ENCODE measurements at places on chromosomes 13 and 19.
A peak's percentile ranks its signal among the peaks of the same experiment; 100 is the strongest.

GRCh38 chr13:43797159-43797558 lies 10.4 kb upstream of the ENOX1 start:
- DNase-seq = no peak

DNA sequence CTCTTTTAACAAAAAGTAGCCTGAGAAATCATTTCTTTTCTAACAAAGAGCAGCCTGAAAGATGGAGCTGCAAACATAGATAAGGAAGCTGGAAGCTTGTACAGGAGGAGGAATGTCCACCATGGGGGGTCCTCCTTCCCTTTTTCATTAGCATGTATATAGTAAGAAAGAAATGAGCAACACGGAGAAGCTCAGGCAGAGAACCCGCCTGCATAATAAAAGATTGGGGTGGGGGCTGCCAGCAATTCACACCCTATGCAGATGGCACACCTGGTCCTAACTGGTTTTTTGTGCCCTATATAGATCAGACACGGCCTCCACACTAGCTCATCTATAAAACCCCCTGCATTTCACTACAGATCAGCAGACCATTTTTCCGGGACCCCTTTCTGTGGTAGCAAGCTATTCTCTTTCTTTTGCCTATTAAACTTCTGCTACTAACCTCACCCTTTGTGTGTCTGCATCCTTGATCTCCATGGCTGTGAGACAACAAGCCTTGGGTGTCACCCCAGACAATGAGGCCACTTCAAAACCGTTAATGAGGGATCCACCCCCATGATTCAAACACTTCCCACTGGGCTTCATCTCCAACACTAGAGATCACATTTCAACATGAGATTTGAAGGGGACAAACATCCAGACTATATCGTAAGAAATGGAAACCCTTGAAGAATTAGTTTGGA lies 167.5 kb upstream of the FREM2 start:
- DNase-seq = peak; percentile 4

- no peak for DNase-seq
Measured at GRCh38 chr19:19379527-19379926, 25.9 kb upstream of the GATAD2A start.

DNA sequence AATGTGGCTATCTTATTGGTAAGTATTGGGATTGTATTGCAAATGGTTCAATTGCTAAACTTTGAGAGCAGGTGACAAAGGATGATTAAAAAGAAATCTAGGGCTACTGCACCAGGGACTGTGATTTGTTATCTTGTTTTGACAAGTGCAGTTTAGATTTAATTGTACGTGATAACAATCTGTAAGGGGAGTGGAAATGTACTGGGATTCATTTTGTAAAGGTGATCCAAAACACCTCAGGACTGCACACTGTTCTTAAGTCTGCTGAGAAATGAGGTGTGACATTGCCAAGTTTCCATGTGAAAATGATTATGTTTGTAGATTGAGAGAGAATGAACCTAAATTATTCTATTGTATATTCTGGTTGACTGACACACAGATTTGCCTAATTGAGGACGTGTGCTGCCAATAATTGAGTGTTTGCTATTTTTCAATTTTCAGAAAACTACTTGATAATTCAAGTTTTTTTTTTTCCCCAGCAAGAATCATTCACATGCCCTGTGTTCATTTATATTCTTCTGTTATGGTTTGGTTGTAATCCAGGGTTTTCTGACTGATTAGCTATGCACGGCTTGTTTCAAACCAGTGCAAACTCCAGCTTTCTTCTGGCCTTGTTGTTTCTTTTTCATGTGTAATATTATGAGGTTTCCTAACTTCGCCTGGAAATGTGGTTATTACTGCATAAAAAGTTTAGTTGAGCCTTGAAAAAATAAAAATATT lies 308.0 kb downstream of the OLFM4 start:
- no peak for DNase-seq

DNA sequence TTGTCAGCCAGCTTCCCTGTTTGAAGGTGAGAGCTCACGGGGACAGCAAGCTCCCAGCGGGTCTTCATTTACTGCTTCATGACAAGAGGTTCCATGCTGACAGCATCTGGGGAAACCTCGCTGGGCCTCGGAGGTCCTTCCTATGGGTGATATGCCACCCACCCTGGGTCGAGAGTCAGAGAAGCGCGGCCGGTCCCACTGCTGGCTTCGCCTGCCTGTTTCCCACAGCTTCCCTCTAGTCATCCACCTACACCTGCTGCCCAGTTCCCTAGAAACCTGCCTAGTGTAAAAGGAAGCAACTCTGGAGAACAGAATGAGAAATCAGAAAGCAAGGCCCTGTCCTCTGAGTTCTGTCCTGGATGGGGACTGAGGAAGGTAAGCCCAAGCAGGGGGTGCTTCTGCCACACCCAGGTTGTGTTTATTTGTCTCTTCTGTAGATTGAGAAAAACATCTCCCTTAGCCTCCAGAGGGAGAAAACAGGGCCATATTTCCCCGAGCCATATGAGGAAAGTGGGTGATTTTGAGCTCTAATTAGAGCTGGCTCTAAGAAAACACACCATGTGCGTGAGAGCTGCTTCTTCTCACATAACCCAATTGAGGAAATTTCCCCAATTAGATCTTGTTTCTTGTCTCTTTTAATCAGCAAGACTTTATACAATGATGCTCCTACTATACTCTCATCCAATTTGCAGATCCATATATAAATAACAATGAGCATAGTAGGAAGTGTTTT lies 504.3 kb downstream of the IRS2 start:
- no peak for DNase-seq

DNA sequence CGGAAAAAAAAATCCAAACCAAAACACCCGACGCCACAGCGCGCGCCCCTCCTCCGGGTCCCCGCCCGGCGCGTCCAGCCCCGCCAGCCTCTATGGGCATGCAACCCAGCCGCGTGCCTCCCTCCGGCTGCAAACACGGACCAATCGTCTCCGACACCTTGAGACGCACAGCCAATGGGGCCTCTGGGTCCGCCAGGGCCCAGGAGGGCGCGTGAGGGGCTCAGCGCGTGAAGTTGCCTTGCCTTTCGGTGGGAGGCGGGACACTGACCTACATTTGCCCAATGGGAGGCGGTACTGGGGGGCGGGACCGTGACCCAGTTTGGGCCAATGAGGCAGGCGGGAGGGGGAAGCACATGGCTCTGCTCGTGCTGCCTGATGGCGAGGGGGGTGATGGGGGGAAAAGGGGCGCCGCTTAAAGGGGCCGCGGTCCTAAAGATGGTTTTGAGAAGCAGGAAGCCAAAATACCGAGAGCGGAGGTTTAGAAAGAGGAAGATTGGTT lies 319 bp upstream of the DBP start:
- peak; percentile 100 for DNase-seq

DNA sequence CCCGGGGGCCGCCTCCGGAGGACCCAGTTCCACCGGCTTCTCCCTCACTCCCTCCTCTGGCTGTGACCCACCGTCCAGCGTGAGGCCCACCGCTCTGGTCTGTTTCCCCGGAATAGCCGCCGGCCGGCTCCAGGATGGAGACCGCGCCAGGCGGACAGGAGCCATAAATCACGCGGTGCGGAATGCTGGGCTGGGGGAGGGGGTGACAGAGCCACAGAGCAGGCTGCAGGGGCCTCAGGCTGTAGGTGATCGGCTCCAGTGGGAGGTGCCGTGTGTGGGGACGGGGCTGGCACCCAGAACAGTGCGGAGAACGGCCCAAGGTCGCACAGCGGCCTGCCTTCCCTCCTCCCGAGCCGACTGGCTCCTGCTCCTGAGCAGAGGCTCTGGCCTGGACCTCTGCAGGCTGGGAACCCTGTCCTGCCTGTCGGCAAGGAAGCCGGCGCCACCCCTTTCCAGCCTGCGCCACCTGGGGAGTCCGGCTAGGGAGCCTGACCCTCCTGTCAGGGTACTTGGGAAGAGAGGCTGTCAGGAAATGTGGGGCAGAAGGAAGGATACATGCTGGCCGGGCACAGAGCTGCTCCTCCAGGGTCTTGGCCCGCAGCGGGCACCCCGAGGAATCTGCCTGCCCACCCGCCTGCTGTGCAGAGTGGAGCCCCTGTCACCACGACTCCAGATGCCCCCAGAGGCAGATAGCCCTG lies 8.3 kb downstream of the PIAS4 start:
- no peak for DNase-seq

DNA sequence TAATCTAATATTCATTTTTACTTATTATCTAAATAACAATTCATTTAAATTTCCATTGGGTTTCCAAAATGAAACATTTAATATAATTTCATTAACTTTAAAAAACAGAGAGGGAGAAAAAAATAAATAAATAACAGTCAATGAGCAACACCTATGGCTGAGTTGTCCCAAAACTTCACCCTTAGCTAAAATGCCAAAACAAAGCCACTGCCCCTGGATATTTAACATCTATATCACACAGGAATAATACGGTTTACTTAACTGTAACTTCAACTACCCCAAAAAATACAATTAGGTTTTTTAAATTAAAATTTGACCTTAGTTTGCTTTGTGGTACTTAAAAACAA lies 541 bp downstream of the ELF1 start:
- no peak for DNase-seq

GRCh38 chr13:49869519-49869918 lies 66.6 kb downstream of the SPRYD7 start:
- no peak for DNase-seq

DNA sequence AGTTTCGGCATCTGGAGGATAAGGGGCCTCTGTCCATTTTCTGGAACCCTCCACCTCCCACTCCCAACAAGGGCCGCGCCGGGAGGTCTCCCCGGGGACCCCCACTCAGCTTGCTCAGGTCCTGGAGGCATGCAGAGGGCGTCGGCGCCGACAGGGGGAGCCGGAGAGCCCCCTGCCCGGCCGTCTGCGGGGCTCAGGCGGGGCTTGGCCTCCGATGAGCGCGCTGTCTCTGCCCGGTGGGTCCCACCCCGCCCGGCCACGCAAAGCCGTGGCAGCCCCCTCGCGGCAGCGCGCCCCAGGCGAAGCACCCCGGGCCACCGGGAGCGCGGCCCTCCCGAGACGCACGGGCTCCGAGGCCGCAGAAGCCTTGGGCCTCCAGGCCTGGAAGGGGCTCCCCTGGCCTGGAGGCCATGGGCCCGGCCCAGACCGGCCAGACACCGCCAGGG lies 149.7 kb upstream of the ZNF536 start:
- no peak for DNase-seq

- no peak for DNase-seq
Measured at GRCh38 chr13:33119856-33120543, 103.8 kb downstream of the KL start.

GRCh38 chr13:34419755-34420154 lies 522.3 kb upstream of the NBEA start:
- no peak for DNase-seq

DNA sequence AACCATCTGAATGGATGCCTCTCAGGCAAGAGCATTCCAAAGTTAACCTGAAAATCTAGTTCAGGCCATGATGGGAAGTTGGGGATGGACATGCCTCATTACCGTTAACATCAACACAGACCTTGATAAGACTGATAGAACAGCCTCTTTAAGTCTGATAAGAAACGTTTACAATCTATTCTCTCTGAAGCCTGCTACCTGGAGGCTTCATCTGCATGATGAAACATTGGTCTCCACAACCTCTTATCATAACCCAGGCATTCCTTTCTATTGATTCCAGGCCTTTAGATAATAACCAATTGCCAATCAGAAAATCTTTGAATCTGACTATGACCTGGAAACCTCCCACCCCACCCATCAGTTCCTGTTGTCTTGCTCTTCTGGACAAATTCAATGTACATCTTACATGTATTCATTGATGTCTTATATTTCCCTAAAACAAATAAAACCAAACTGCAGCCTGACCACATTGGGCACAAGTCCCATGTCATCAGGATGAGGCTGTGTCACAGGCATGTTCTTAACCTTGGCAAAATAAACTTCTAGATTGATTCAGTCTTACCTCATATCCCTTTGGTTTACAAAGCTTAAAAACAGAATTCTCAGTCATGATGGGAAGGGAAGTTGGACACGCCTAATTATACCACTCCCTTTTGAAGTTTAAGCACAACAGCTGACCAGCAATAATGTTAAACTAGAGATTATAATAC lies 843.8 kb upstream of the SPRY2 start:
- DNase-seq = no peak

DNA sequence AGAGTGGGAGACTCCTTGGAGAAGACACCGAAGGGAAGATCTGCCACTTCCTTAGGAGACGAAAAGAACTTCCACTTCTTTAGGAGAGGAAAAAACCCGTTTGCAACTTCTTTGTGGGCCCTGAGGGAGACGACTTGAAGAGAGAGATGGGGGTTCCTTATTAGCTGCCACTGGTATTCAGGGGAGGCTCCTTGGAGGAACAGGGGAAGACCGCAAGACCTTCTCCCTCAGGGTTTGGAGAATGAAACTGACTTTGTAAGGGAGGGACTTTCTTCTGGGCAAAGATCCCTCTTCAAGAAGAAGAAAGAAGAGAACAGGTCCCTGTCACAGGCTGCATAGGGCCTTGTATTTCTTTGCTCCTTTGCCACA lies 416 bp downstream of the BCKDHA start:
- DNase-seq = no peak

GRCh38 chr13:41547251-41548000 lies 90.1 kb downstream of the RGCC start:
- no peak for DNase-seq

GRCh38 chr19:9500796-9501195 lies 2.4 kb upstream of the ZNF560 start:
- DNase-seq = no peak

GRCh38 chr13:41054212-41054877 lies 7.0 kb upstream of the WBP4 start:
- DNase-seq = no peak

GRCh38 chr13:23710366-23710765 lies 140.2 kb downstream of the TNFRSF19 start:
- no peak for DNase-seq

DNA sequence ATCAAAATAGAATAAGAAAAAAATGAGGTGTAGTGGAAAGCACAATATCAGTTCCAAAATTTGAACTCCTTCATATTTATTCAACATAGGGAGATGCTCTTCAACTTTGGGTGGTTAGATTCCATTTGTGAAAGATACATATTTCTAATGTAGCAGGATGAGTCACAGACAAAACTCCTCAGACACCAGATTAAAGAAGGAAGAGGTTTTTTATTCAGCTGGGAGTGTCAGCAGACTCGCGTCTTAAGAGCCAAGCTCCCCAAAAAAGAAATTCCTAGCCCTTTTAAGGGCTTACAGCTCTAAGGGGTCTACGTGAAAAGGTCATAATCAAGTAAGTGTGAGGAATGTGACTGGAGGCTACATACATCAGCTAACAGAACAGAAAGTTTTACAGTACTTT lies 6.8 kb upstream of the ZNF765 start:
- no peak for DNase-seq

- DNase-seq = no peak
Measured at GRCh38 chr19:38273499-38273898, 9.1 kb downstream of the SPINT2 start.

- DNase-seq = no peak
Measured at GRCh38 chr13:32863596-32863995, 152.6 kb upstream of the KL start.

DNA sequence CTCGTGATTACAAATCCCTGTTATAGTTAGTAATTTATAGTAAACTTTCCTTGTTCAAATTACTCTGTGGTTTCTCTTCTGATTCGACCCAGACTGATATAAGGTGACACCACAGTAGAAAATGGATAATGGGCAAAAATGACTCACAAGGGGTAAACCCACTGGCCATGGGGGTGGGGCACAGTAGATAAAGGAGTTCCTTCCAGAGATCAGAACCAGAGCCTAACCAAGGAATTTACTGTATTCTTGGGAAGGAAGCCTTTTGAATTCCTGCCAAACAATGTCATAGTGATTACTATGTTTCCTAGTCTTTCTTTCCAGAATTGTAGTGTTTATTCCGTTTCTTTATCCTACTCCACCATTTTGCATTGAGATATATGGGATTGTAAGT lies 21.9 kb downstream of the MIR17HG start:
- no peak for DNase-seq

GRCh38 chr13:97108530-97108900 lies 113.6 kb upstream of the MBNL2 start:
- DNase-seq = no peak

GRCh38 chr19:4352701-4353121 lies 9.3 kb downstream of the MPND start:
- no peak for DNase-seq
